ENCODE measurements at places on chromosomes 13 and 19.

- no peak for DNase-seq
Measured at GRCh38 chr19:33252971-33253370, 27.3 kb upstream of the SLC7A10 start.

DNA sequence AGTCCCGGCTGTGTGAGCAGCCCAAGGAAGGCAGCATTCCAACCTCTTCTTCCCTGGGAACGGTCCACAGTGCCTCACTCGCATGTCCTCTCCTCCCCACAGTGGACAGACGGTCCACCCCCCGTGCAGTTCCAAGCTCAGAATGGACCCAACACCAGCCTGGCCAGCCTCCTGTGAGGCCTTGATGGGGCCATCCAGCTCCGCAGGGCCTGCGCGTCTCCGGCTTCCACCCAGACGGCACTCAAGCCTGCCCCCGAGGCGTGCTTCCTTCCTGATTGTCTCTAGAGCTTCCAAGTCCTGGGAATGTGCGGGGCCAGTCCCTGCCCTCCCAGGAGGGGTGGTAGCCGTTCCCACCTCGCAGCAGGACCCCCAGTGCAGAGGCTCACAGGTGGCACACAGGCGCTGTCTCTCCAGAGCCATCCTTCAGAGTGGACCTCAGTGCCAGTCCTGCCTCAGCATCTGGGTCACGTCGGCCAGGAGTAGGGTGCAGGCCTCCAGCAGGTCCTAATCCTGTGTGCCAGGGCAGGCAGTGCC, 35.0 kb downstream of the MAU2 start:
- no peak for DNase-seq

GRCh38 chr13:48816700-48817099, 159.0 kb upstream of the FNDC3A start:
- no peak for DNase-seq

GRCh38 chr13:50457415-50458393, 385.8 kb downstream of the DLEU7 start:
- no peak for DNase-seq

DNA sequence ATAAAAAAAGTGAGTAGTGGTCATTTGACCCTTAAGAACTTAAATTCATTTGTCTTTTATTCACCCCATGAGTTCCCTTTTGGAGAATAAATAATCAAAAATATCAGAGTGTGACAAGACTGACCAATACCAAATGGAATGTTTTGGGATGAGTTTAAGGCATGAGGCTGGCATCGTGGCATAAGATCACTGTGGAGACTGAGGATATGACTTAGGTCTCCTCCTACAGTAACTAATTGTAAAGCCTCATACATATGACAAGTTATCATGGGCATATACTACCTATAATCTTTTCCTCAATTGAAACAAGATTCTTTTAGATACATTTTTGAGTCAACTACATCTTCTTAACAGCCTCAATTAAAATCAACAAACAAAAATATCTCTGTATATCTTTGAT, 782.0 kb downstream of the SLITRK1 start:
- DNase-seq: no peak

DNA sequence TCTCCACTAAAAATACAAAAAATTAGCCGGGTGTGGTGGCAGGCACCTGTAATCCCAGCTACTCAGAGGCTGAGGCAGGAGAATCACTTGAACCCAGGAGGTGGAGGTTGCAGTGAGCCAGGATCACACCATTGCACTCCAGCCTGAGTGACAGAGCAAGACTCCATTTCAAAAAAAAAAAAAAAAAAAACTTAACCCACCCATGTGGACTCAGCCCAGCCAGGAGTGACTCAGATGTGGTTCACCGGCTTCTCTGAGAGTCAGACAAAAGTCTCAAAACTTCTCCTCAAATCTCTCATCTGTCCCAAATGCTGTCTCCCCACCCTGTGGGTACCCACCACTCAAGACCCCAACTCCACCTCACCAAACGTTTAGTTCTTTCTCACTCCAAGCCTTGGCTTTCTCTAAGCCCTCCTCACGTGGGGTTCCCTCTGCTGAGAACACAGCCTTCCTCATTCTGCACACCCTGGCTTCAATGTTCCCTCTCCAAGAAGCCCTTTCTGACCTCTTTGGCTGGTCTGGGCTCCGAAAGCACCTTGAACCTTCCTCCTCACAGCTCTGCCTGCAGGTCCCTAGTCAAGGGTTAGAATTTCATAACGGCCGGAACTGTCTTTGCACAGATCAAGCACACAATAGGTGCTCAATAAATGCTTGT, 11.1 kb upstream of the RAB3A start:
- DNase-seq: no peak

- no peak for DNase-seq
Measured at GRCh38 chr19:670609-671075, 5.5 kb upstream of the FSTL3 start.

Measured in effector memory CD8-positive, alpha-beta T cell (primary cell).